ENCODE measurements at places on chromosomes 11 and 22.
A peak's percentile ranks its signal among the peaks of the same experiment; 100 is the strongest.

DNA sequence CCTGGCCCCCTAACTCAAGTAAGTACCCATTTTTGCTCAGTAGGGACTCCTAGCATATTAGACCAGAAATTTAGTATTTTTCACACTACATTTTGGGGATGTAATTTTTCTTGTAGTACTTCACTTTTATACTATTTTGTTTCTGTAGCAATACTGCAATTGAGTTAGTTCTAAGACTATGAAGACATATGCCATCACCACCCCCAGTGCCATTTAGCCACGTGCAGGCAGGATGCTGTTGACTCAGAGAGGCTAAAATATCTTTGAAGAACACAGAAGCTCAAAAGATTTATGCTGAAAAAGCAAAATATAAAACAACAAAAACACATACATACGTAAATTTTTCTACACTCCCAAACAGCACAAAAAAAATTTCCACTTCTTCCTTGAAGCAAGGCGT, 29.1 kb upstream of the DLAT start:
- DNase-seq, result no peak

DNA sequence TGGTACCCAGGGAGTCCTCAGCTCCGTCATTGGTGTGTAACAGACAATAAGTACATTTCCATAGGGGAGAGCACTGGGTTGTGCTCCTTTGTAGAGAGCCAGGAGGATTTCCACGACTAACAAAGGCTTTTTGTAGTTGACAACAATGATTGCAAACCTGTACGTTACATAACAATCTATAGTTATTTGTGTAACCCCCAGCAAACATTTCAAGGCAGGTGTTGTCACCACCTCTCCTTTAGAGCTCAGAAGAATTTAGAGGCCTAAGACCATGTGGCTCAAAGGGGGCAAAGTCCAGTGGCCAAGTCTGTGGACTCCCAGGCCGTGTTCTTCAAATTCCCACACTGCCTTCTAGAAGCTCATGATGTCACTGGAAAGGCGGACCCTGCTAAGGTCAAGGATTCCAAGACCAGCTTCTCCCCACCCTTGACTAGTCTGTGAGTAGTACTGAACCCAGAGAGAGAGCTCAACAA, 15.8 kb downstream of the RPL27A start:
- no peak for DNase-seq

DNA sequence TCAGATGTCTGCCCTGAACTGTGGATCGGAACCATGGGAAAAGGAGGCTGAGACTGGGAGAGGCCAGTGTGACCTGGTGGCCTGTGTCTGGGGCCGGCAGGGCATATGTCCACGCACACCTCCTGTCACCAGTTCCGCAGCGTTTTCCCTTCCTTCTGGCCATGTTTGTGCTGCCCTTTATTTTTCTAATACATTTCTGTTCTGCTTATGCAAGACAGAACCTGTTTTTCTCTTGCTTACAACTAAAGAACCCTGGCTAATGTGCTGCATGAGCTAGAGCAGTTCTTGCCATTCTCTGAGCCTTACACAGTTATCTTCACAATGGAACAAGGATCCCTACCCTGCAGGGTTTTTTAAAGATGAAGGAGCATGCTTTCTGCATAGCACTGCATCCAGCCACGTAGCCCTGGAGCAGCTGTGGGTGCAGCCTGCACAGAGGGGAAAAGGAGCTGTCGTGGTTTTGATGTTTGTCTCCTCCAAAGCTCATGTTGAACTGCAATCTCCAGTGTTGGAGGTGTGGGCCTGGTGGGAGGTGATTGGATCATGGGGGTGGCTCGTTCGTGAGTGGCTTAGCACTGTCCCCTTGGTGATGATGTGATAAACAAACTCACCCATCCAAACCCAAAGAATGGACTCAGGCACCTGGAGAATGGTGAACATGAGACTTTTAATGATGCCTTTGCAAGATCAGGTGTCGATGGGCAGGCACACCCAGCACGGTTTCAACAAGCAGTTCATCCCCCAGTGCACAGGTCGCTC, 84.8 kb upstream of the SHANK2 start:
- no peak for DNase-seq

- DNase-seq, result no peak
Measured at GRCh38 chr11:4697585-4697984, at the start of gene OR51E2. Gene OR51E2 (minus strand): TSS chr11:4697853. CDS start chr11:4682711, 15,142 bp downstream.

DNA sequence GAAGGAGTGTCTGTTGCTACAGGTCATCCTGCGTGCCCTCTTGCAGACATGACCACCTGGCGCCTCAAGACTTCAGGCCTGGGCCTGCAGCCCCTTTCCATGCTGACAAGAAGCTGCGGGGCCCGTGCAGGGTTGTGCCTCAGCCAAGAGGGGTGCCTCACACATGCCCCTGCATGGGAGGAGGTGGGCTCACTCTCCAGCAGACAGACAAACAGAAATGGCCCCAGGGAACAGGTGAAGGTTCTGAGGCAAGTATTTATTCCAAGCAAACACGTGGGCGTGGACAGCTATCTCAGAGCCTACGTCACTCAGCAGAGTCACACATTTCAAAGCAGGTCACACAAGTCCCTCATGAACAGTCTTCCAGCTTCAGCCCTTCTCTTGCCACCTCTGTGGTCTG, 5.9 kb upstream of the SYCE3 start:
- DNase-seq, result no peak

DNA sequence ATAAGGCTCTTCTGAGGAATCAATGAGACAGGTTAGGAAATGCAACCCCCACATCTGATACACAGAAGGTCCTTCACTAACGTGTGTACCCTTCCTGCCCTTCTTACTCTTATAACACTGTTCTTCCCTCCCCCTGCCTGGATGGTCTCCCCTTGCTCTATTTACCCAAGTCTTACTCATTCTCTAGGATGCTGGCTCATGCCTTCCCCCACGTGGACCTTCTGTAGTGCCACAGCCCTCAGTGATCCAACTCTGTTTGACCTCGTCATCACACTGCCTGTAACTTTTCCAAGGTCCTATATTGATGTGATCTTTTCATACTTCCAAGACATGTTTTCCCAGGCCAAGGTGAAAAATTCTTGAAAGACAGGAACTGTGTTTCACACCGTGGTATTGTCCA, 79.8 kb downstream of the C11orf58 start:
- DNase-seq, result no peak

DNA sequence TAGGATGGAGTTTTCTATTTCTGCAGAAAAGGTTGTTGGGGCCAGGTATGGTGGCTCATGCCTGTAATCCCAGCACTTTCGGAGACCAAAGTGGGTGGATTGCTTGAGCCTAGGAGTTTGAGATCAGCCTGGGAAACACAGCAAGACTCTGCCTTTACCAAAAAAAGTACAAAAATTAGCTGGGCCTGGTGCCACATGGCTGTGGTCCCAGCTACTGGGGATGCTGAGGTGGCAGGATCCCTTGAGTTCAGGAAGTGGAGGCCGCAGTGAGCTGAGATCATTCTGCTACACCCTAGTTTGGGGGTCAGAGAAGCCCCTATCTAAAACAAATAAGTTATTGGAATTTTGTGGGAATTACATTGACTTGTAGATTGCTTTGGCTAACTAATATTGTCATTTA, 71.7 kb downstream of the FDX1 start:
- DNase-seq, result no peak

- no peak for DNase-seq
Measured at GRCh38 chr11:27869701-27870100, 169.4 kb upstream of the BDNF start.

GRCh38 chr11:122781378-122782195, 56.7 kb upstream of the CRTAM start:
- DNase-seq, result peak; percentile 82

DNA sequence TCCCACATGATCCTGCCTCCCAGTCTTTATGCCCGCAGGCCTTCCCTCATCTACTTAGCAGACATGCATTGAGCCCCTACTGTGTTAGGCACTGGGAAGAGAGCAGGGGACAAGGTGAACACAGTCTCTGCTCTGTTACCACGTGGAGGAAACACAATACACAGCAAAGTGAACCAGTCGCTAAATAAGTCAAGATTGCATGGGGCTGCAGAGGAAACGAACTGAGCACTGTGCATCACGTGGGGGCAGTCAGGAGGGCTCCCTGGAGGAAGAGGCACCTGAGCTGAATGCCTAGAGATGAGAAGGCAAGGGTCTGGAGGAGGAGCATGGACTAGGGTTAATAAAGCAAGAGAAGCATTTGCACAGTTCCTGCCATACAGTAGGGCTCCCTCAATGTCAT, 102.7 kb downstream of the MN1 start:
- DNase-seq, result no peak

DNA sequence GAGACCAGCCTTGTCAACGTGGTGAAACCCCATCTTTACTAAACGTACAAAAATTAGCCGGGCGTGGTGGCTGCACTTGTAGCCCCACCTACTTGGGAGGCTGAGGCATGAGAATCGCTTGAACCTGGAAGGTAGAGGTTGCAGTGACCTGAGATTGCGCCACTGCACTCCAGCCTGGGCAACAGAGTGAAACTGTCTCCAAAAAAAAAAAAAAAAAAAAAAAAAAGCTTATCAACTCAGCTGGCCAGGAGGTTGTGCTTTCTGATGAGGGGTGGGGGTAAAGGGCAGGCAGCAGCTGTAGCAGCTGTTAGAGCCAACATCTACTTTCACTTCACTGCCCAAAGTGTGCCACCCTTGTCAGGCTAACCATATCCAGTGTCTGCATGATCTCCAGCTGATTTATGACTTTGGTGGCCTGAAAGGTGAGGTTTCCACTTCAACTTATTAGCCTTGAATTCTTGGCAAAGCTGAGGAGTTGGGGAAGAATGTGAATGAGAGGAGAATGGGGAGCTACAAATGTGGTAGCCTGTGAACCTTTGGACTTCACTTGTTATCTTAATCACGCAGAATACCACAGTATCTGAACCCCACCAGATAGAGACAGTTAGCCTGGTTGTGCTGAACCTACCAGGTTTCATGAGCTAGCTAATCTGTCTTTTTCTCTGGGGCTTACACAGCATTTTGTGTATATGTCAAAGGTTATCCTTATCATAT, 19.6 kb downstream of the RNF121 start:
- DNase-seq, result no peak

All from activated naive CD8-positive, alpha-beta T cell treated with anti-CD3 and anti-CD28 coated beads, Interleukin-2, amount 50 U/mL, for 24 hours (primary cell).